ENCODE measurements at places on chromosomes 7 and 10.

DNA sequence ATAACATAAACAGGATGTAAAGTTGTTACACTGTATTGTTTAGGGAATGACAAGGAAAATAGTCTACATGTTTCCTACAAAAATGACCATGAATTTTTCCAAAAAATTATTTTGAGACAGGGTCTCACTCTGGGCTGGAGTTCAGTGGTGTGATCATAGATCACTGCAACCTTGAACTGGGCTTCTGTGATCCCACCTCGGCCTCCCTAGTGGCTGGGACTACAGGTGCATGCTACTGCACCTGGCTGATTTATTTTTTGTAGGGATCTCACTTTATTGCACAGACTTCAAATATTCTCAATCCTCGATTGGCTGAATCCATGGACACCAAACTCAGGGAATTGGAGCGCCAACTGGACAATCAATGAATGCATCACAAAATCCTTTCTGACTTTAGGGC lies 6.6 kb downstream of the CHCHD2 start:
- no peak for DNase-seq

- DNase-seq = no peak
Observed at GRCh38 chr10:1644191-1644711, 93.1 kb downstream of the ADARB2 start.

GRCh38 chr7:70704831-70705346 lies 427.1 kb upstream of the GALNT17 start:
- no peak for DNase-seq

DNA sequence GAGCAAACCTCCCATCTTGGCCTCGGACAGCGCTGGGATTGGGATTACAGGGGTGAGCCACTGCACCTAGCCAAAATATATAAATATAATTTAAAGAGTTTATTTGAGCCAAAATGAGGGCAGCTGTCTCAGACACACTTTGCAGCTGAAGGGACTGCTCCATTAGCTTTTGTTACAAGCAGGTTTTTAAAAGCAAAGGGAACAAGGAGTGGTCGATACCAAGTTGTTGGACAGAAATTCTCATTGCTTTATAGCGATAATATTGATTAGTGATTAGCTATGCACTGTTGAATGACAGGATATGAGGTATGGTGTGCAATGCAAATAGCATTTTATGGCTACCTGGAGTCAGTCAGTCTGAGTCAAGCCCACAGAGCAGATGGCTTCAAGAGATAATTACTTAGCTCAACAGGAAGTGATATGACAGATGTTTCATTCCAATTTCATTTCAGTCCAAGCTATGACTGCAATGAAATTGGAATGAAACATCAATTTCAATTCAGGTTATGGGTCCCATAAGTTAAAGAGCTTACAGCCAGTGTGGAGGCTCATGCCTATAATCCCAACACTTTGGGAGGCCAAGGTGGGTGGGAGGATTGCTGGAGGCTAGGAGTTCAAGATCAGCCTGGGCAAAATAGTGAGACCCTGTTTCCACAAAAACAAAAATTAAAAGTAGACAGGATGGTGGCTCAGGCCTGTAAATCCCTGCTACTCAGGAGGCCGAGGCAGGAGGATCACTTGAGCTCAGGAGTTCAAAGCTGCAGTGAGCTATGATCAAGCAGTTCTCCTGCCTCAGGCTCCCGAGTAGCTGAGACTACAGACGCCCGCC lies 23.1 kb downstream of the TYW1 start:
- no peak for DNase-seq

DNA sequence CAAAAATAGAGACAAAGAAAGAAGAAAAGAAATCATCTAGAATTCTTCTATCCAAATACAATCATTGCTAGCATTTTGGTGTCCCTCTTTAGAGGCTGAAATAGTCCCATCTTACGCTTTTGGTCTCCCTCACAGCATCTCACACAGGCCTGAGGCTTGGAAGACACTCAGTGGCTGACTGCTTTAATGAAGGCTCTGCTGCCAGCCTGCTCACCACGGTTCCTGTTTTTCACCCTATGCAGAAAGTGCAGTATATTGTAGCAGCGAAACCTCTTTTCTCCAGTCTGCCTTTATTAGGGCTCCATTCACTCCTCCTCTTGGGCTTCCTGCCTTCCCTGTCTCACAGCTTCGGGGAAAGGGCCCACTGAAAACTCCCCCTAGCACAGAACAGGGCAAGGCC lies 102.2 kb downstream of the JCAD start:
- DNase-seq = no peak

DNA sequence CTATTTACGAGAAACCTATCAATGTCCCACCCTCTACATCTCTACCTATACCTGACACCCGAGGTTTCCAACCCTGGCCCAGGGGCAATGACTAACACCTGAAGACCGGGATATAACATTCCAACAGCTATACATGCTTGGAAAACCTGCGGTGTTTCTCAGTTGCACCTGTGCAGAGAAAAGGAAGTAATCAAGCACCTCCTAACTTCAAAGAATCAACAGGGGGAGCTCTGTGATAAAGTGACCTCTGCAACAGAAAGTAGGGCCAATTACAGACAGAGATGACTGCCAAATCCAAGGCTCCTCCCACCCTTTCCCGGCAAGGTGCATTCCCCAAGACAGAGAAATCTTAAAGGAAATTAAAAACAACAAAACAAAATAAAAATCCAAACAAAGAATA lies 41.3 kb downstream of the CCDC6 start:
- no peak for DNase-seq

GRCh38 chr10:133088956-133089800 lies 1.5 kb downstream of the ADGRA1 start:
- no peak for DNase-seq

DNA sequence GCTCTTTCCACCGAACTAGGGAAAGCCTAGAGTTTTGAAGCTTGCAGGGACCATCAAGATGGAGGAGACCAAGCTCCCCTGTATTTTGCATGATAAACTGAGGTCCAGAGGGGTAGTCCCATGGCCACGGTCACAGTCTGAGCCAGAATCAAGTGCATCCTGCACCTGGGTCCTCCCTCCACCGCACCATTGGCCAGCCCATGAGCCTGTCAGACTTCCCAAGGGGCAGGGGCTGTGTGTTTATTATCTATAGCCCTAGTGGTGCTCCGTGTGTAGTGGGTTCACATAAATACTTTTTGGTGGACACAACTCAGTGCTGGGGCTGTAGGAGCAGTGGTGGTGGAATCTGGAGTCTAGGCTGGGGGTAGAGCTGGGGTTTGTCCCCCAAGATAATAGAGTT lies 3.6 kb downstream of the CALHM3 start:
- DNase-seq = no peak

GRCh38 chr7:66837661-66838060 lies 83.4 kb upstream of the TMEM248 start:
- DNase-seq = no peak

- DNase-seq = no peak
Observed at GRCh38 chr7:158263110-158263963, 324.3 kb downstream of the PTPRN2 start.

DNA sequence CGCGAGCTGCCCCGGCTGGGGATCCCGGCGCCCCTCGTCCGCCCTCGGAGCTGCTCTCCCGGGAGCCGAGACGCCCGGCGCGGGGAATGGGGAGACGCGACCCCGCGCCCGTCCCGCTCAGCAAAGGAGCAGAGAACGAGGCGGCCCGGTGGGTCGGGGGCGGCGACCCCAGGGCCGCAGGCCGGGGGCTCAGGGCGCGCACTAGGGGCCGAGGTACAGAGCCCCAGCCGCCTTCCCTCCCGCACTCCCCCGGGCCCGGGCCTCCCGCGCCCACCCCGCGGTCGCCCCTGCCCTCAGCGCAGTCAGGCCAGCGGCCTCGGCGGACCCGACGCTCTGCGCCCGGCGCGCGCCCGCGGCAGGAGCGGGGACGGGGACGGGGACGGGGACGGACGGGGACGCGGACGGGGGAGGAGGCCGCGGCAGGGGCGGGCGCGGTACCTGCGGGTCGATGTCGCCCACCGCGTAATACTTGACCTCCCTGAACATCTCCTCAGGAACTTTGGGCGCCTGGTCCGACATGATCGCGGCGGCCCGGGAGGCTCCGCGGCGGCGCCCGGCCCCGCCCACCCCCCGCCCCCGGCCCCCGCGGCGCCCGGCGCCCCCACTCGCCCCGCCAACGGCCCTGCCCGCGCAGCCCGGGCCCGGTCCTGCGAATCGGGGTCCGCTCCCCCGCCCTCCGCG lies 373 bp downstream of the PAXIP1 start:
- DNase-seq = peak; percentile 68

- no peak for DNase-seq
Observed at GRCh38 chr7:30841025-30841735, 70.0 kb downstream of the MINDY4 start.

- DNase-seq = no peak
Observed at GRCh38 chr10:110648692-110649346, 4.7 kb downstream of the RBM20 start.

DNA sequence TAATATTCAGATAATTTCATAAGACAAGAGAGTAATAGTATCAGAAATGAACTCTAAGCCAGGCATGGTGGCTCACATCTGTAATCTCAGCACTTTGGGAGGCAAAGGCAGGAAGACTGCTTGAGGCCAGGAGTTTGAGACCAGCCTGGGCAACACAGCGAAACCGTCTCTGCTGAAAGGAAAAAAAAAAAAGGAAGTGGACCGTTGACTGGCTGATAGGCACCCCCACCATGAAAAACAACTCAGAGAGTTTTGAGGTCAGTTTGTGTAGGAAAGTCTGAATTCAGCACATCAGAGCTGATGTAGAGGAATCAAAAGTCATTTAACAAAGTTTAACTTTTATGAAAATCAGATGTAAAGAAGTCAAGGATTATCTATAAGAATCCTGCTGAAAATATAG lies 63.2 kb upstream of the AMPH start:
- DNase-seq = no peak

DNA sequence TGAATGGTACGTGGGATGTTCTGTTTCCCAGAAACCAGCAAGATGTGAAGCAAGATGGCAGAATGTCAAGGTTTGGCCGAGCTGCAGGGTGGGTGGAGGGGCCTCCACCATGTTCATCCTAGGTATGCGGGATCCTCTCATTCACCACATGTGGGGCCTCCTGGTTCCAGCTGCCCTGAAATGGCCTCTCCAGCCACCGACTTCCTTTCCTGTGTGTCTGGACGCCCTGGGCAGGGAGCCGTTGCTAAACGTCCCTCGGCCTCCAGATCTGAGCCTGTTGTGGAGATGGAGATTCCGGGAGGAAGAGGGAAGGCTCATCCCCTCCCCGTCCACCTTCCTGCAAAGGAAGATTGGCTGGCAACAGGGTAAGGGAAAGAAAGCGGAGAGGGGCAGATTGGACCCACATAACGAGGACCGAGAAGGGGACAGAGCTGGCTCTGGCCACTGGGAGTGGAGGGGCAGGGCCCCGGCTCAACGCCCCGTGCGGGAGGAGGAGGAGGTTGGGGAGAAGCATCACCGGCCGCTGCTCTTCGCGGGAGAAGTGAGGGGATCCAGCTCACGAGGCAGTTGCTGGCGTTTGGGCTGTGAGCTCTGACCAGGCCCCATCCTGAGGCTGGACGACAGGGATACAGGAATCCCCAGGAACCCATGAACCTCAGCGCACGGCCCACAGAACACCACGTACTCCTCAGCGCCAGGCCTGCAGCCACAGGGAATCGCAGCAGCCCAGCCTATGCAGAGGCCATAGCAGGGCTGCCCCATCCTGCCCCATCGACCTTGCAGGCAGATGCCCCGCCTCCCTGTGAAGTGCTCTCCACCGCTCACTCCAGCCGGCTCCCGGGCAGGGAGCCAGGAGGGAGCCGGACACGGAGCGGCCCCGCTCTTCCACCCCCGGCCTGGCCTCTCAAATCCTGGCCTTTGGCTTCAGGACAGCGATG lies 98.3 kb downstream of the FOXL3 start:
- peak; percentile 40 for DNase-seq

GRCh38 chr7:18177815-18178660 lies 150.4 kb upstream of the PRPS1L1 start:
- DNase-seq = no peak

- no peak for DNase-seq
Observed at GRCh38 chr7:150357771-150358427, 10.7 kb upstream of the REPIN1 start.

DNA sequence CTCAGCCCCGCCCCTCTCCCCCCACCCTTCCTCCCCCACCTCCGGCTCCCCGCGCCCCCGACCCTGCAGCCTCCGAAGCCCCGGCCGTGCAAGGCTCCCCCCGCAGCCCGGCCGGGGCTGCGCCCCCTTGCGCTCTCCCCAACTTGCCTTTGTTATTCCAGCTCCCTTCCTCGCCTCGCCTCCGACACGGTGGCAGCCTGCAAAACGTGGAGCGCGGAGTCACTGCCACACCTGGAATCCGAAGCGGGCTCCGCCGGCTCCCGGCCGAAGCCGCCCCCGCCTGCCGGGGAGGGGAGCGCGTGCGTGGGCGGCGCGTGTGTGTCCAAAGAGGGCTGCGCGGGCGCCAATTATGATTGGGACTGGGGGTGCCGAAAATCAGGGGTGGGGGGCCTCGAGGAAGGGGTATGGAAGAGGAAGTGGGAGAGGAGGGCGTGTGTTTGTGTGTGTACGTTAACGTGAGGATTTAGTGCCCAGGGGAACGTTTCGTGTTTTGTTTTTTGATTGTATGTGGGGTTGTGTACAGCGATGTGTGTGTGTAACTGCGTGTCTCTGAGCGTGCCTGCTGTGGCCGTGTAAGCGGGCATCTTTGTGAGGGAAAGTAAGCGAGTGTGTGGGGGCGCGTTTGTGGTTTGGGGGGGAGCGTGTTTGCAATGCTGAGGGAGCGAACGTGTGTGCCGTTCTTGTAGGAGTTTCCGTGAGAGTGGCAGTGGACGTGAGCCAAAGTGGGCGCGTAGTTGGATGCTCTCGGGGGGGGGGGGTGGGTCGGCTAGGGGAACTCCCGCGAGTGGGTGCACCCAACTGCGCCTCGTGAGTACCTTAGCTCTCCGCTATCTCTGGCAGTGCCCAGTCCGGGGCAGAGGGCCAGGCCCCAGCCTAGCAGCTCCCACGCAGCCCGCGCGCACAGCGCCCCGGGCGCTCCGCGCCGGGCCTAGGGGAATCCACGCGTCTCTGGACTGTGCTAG lies 1.2 kb upstream of the ZMIZ1 start:
- DNase-seq = peak; percentile 94

DNA sequence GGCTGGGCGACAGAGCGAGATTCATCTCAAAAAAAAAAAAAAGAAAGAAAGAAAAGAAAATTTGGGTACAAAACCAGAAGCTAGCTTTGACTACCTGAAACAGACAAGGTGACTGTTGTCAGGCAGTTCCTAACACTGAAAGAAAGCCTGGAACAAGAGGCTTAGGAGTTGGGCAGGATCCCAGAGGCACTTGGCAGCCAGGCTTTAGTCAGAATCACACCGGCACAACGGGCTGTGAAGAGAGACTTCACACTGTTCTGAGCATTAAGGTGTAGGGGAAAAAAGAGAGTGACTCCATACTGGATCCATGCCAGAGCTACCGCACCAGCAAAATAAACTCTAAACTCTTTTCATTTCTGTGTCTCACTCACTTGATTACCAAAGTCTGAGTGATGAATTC lies 130.8 kb downstream of the ZNF467 start:
- DNase-seq = no peak

- DNase-seq = no peak
Observed at GRCh38 chr7:12893292-12893691, 205.9 kb downstream of the ARL4A start.
